CD4-positive, alpha-beta T cell treated with Interleukin-4 for 1 hour (primary cell): ENCODE measurements at places on chromosomes 16 and 17.

DNA sequence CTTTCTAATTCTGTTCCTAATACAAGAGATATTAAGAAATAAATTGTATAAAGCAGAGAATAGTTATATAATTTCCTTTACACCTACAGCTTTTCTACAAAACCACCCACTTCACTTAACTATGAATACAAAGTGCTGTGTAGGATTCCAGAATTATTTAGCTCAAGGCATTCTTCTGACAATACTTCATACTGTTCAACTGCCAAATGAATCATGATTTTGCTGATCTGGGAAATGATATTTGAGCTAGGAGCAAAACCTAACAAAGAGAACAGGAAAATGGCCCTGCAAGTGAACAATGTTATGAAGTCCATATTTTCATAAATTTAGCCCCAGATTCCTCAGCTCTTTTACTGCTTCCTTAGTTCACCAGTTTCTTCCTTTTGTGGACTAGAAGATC lies 12.9 kb downstream of the BBS2 start:
- no peak for DNase-seq

DNA sequence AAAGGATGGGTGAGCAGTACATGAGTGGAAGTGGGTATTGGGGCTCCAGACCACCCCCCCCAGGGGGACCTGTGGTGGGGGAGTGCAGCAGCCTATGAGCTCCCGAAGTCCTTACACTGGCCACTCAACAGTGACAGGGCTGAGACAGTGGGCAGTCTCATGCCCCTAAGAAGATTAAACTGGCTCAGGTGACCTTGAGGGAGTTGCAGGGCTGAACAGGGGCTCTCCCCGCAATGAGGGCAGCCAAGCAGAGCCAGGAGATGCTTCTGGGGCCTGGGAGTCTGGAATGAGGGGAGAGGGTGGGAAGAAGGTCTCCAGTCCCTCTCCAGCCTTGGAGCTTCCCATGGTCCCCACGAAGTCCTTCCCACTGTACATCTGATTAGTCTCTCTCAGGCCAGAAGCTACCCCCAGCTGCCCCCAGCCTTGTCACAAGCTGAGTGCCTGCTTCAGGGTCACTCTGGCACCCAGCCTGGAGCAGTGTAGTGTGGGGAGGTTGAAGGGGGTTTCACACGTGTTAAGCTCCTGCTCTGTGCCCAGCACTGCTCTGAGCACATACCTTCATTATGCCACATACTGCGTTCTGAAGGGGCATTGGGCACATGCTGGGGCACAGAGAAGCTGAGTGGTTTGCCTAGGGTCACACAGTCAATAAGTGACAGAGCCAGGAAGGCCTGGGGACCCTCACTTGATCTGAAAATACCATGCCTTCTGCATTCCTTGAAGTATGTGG lies 1.0 kb upstream of the CDH16 start:
- no peak for DNase-seq

GRCh38 chr16:83870830-83871229 lies 28.1 kb upstream of the MLYCD start:
- no peak for DNase-seq

- peak; percentile 69 for DNase-seq
Observed at GRCh38 chr17:80866050-80866793, 125.4 kb upstream of the CHMP6 start.

DNA sequence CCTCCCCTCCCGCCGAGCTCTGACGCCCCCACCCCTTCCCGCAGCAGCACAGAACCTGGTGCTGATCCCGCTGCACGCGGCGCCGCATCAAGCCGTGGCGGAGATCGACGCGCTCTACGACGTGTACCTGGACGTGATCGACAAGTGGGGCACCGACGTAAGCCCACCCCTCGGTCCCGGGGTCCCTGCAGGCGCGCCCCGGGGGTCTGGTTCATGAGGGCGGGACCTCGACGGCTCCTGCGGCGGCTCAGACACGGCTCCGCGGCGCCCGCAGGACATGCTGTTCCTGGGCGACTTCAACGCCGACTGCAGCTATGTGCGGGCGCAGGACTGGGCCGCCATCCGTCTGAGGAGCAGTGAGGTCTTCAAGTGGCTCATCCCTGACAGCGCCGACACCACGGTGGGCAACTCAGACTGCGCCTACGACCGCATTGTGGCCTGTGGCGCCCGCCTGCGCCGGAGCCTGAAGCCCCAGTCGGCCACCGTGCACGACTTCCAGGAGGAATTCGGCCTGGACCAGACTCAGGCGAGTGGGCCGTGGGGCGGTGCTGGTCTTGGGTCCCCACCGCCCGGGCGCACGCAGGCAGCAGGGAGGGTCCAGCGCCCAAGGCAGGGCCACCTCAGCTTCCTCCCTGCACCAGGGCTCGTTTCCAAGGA lies 1.4 kb downstream of the DNASE1L2 start:
- no peak for DNase-seq

- no peak for DNase-seq
Observed at GRCh38 chr17:35605678-35606077, 18.6 kb downstream of the AP2B1 start.

GRCh38 chr16:73125850-73126524 lies 78.1 kb upstream of the ZFHX3 start:
- DNase-seq = no peak

- no peak for DNase-seq
Observed at GRCh38 chr16:69741519-69741918, 13.2 kb downstream of the NOB1 start.

- DNase-seq = peak; percentile 47
Observed at GRCh38 chr17:67829331-67829730, 4.0 kb downstream of the BPTF start.

GRCh38 chr17:15945527-15946191 lies 729 bp downstream of the ADORA2B start:
- peak; percentile 23 for DNase-seq

DNA sequence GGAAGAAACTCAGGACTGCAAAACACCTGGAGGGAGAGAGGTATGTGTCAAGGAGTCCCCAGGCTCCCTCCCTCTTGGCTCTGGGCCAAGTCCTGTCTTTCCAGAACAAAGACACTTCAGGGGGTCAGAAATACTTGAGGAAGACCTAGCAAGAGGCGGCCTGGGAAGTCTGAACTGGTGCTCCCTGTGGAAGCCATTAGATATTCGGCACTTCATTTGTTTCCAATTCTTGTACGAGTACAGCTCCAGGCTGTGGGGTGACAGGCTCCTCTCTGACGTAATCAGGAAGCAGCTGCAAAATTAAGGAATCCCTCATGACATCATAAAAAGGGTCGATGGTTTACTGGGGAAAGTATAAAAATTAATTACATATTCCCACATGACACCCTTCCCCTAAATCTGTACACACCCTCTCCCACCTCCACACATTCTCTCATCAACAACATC lies 108.7 kb downstream of the SMG6 start:
- DNase-seq = no peak

DNA sequence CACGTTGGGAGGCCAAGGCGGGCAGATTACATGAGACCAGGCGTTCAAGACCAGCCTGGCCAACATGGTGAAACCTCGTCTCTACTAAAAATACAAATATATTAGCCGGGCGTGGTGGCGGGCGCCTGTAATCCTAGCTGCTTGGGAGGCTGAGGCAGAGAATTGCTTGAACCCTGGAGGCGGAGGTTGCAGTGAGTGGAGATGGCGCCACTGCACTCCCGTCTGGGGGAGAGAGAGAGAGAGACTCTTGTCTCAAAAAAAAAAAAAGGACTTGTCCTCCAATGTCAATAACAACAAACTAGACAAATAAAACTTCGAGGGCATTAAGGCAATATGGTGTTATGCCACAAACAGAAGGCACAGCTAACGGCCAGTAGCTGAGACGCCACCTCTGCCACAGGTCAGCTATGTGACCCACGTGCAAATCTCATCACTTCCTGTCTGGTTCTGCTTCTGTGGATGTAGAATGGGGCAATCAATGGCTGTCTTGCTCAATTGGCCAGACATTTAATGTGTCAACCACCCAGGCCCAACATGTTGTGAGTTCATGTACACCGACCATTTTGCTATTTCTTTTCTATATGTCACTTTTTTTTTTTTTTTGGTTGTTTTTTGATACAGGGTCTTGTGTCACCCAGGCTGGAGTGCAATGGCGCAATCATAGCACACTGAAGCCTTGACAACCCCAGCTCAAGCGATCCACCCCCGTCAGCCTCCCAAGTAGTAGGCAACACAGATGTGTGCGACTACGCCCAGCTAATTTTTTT lies 834 bp upstream of the TXNDC11 start:
- peak; percentile 84 for DNase-seq

GRCh38 chr16:69917739-69918138 lies 33.4 kb upstream of the CLEC18A start:
- DNase-seq = no peak

GRCh38 chr17:75010683-75011400 lies 1.6 kb upstream of the MRPL58 start:
- no peak for DNase-seq

GRCh38 chr17:61581611-61582349 lies 9.2 kb downstream of the NACA2 start:
- DNase-seq = no peak

DNA sequence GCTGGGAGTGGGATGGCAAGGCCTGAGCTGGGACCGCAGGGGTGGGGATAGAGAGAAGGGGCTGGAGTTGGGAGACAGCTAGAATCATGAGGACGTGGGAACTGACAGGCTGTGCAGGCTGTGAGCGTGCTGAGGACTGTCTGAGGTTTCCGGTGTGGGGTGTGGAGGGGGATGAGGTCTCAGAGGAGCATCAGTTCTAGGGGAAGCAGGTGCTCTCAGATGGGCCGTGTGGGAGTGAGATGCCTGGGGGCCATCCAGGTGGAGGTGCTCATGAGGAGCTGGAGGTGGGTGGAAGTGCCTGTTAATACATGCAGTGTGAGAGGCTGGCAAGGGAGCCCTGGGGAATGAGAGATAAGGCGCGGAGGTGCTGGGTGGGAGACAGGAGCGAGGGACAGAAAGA lies 27.2 kb downstream of the HASPIN start:
- DNase-seq = peak; percentile 42

- DNase-seq = peak; percentile 21
Observed at GRCh38 chr17:12180644-12181261, 160.1 kb downstream of the MAP2K4 start.

DNA sequence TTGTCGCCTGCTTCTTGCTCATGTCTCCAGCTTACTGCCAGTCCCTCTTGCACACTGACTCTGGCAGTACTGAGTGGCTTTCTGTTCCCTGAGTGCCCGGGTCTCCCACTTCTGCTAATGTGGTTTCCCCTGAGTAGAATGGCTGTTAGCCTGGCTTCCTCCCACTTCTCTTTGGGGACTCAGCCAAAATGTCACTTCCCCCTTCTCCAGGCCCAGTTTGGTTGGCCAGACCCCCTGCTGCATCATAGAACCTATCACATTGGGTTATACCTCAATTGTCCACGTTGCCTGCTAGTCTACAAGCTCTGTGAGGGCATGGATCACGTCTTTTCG lies 304.4 kb downstream of the HS3ST3B1 start:
- peak; percentile 25 for DNase-seq

DNA sequence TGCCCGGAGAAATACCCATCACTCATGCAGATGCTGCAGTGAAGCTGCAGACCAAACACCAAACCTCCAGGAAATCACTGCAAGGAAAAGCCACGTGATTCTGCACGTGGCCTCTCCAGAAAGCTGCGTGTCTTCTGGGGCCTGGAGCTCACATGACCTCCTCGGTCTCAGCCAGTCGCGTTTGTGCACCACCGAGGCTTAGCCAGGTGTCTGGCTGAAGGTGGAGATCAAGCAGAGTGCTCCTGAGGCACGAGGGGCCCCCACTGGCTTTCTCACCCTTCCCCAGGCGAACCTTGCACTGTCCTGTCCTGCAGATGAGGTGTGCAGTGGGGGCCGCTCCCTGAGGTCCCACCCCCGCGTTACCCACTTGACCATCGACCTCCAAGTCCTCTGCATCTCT lies 257.3 kb downstream of the RBFOX3 start:
- DNase-seq = no peak

DNA sequence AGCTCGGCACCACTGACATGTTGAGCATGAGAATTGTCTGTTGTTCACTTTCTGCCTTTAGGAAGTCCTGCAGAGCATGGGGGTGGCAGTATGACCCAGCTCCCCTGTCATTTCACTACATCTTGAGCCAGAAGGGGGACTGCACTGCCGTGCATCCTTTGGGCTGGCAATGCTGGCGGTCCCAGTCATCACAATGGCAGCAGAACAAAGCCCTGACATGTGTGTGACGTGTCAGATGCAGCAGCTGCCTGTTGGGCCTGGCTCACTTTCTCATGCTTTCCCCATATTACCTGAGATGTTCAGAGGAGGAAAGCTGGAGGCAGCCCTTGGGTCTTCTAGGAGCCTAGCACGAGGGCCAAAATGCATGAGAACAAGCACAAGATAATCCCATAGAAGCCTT lies 6.3 kb upstream of the ABAT start:
- no peak for DNase-seq

GRCh38 chr17:27466743-27467375 lies 10.6 kb downstream of the KSR1 start:
- no peak for DNase-seq

- no peak for DNase-seq
Observed at GRCh38 chr16:79139799-79140198, 460.7 kb downstream of the MAF start.

DNA sequence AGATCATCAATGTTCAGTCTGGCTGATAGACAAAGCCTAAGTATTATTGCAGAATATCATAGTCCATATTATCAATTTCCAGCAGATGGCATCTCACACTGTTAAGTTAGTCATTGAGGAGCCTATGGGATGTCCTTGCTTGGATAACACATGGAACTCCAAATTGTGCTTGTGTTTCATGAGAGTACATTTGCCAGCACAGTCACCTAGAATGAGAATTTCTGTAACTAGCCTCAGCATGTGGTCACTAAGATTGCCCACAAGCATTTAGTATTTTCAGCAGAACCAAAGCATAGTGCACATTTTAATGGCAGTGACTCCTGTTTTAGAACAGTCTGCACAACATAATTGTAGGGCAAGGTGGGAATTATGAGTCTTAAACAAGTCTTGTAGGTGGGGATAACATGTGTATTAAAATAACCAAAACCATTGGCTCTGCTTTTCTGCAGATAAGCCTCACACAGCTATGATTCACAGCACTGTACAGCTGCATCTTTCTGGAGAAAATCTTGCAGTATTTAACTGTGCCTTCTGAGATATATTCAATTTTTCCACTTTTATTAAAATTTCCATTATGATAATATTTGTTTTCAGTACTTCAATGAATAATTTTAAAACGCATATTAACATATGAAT lies 882.8 kb upstream of the SOX9 start:
- no peak for DNase-seq

DNA sequence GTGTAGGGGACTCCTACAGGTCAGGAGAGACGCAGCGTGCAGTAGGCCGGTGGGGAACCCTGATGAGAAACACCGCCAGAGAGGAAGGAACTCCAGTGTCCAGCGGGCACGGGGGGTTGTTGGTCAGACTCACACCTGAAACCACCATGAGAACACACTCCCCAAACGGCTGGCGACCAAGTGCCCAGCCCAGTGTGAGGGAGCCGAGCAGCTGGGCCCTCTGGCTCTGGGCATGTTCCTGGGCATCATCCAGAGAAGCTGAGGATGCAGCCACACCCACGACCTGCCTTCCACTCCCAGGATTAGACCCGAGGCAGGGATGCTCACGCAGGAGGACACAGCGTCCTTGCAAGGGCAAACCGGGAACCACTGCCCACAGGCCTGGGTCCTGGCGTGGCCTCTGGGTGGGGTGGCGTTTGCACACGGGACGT lies 108.3 kb upstream of the ZNF750 start:
- no peak for DNase-seq

GRCh38 chr16:61261315-61261714 lies 774.9 kb downstream of the CDH8 start:
- DNase-seq = no peak

GRCh38 chr16:61313931-61314330 lies 722.3 kb downstream of the CDH8 start:
- DNase-seq = no peak
